ENCODE measurements at places on chromosomes 1 and 21.

DNA sequence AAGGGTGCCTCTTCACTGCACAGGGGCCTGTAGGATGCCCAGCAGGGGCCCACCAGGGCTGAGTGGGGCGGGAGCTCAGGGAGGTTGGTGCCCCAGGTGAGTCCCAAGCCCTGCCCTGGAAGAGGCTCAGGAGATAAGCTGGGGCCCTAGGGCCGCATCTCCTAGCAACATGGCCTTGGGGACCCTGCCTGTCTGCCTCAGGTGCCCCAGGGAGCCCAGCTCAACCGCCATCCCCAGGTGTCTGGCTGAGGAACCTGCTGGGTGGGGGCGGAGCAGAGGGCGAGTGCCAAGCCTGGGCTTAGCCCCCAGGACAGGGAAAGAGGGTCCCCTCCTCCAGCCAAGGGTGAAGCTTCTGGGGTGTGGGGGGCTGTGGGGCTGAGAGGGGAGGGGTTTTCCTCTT lies 54.8 kb downstream of the FOXO6 start:
- no peak for DNase-seq

- no peak for DNase-seq
These were observed 652 bp downstream of the ARL8A start for GRCh38 chr1:202143768-202144401.

DNA sequence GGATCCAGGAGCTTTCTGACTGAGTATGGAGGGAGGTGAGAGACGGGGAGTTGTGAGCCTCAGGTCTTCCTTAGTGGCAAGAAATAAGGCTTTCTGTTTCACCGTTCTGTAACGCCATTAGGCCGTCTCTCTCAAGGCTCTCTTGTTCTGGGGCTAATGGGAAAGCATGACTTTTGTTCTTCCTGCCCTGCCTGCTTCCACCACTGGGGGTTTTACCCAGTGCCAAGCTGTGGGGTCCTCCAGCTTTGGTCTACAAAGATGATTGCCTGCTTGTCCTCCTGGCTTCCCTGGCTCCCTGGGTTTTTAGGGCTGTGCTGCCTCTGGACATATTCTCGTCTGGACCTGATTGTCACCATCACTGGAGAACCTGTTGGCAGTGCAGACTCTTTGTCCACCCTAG lies 74.8 kb upstream of the TINAGL1 start:
- DNase-seq: no peak

- DNase-seq: peak; percentile 25
These were observed 68.1 kb downstream of the RPS6KA1 start for GRCh38 chr1:26597629-26598039.

DNA sequence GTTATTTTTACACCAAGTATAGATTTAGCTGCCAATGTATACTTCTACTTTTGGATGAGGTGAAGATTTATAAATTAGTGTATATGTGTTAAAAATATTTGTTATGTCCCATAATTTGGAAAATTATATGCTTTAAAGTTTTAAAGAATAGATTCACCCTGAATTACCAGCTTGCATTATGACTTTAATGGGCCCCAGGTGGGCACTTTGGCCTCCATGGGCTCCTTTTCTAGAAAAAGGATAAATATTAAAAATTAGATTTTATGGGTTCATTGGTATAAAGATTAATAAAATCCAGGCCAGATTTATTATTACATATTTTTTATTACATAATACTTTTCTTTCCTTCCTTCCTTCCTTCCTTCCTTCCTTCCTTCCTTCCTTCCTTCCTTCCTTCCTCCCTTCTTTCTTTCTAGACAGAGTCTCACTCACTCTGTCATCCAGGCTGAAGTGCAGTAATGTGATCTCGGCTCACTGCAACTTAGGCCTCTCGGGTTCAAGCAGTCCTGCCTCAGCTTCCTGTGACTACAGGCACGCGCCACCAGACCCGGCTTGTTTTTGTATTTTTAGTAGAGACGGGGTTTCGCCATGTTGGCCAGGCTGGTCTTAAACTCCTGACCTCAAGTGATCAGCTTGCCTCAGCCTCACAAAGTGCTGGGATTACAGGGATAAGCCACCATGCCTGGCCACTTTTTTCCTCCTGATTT lies 21.9 kb downstream of the KMO start:
- DNase-seq: no peak

- DNase-seq: no peak
These were observed 75.1 kb upstream of the PTGFRN start for GRCh38 chr1:116834595-116834994.

- DNase-seq: no peak
These were observed 33.1 kb downstream of the TRIM67 start for GRCh38 chr1:231194843-231195516.

DNA sequence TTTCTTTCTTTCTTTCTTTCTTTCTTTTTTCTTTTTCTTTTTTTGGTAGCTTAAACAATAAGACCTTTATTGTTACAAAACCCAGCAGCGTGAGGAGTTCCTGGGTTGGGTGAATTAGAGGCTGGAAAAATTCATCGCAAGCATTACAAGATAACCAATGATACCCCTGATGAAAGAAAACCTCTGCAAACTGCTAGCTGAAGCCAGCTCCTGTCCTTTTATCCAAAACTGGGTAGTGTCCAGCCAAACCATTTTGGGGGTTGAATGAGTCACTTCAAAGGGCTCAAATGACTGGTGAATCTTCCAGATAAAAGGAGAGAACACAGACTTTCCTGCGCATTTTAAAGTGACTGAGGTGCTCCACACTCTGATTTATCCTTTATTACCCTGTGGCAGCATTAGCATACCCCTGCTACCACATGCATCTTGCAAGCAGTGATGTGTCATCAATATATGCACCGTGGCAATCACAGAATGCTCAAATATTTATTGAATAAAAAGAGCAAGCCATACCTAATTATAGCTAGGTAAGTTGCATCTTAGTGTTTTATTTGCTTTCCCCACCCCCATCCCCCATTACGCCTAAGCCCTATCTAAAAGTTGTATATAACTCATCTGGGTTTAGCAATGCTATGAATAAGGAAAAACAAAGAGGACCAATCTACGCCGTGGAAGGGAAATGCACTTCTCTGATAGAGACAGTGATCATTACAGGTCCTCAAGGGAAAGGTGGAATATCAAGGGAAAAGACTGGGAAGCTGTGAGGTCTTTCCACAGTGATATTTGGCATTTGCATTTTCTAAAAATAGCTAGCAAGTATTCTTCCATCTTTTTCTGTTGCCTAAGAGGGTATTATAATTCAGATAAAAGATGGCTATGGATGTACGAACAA lies 32.4 kb upstream of the CEP350 start:
- no peak for DNase-seq

- DNase-seq: no peak
These were observed 22.0 kb downstream of the MRPL37 start for GRCh38 chr1:54221867-54222484.

- DNase-seq: no peak
These were observed 6.0 kb upstream of the PITHD1 start for GRCh38 chr1:23772049-23772853.

GRCh38 chr1:10866321-10867093 lies 70.1 kb upstream of the CASZ1 start:
- no peak for DNase-seq

- DNase-seq: no peak
These were observed 238.2 kb upstream of the MAP1LC3C start for GRCh38 chr1:242237051-242237450.

DNA sequence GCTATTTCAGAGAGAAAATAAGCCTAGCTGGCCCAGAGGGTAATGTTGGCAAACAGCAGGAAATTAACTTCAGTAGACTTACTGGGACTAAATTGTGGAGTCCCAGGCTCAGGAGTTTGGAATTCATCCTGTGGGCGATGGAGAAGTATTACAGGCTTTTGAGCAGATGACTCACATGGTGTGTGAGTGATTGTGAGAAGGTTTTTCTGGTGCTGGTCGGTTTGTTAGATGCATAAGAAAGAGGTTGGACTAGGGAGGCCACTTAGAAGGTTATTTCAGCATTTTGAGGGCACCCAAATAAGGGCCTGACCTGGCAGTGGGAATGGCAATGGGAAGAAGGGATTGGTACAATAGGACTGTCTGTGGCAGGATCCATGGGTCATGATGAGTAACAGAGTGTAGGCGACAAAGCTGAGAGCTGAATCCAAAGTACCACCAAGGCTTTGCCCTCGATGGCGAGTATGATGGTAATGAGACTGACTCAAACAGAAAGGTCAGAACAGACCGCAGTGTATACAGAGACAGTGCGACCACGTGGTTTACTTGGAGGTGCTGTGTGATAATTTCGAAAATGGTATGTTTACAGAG lies 69.2 kb upstream of the KIF26B start:
- DNase-seq: peak; percentile 87

GRCh38 chr1:171798765-171799164 lies 17.3 kb downstream of the METTL13 start:
- no peak for DNase-seq

GRCh38 chr1:155607708-155608107 lies 2.3 kb upstream of the MSTO1 start:
- DNase-seq: no peak

DNA sequence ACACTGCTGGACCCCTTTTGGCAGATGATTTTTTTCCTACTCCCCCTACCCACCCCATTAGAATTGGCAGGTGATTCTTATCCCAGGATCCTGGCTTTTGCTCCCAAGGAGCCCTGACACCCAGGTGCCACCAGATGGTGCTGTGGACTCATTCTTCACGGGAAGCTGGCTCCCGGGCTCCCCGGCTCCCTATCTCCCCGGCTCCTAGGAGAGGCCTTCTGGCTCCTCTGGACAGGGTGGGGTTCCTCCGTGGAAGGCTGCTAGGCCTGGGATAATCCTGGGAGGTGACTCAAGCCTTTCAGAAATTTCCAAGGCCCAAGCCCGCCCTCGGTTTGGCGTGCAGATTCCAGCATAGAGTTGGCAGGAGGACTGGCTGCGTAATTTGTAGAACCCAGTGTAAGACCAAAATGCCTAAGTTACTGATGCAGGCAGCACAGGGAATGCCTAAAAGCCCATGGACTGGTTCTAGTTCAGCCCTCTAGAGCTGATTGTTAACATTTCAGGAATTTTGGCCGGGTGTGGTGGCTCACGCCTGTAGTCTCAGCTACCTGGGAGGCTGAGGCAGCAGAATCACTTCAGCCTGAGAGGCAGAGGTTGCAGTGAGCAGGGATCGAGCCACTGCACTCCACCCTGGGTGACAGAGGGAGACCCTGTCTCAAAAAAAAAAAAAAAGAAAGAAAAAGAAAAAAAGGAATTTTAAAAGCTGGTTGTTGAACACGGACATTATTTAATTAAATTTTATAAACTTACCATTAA lies 6.8 kb upstream of the BSDC1 start:
- peak; percentile 45 for DNase-seq

DNA sequence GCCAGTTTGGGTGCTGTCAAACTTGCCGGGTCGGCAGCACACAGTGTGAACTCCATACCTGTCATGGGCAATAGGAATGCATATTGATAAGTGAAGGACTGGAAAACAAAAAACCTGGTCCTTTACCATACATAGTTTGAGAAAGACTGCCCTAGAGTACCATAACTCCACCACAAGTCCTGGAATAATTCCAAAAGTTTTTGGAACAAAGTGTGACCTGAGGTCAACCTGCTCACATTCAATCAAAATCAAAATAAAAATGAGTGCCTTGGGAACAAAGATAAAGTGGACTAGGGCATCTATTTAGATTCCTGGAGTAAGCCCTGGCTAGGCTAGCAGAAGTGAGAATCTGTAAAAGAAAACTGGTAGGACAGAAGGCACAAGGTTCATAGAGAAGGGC lies 7.6 kb downstream of the PEX19 start:
- no peak for DNase-seq

- no peak for DNase-seq
These were observed 472.3 kb upstream of the ADGRL4 start for GRCh38 chr1:79478728-79479373.

DNA sequence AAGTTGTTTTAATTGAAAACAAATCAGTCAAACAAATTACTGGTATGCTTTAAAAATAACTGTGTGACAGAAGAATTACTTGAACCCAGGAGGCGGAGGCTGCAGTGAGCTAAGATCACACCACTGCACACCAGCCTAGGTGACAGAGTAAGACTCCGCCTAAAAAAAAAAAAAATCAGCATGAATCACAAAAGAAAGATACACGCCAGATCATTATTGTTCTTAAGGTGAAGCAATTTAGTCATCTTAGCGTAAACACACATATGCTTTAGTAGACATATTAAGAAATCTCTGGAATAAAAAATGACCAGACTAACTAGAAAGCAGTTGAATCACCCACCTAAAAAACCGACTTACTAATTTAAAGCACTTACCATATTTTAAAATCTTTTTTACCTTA lies 20.2 kb downstream of the RERE start:
- no peak for DNase-seq

DNA sequence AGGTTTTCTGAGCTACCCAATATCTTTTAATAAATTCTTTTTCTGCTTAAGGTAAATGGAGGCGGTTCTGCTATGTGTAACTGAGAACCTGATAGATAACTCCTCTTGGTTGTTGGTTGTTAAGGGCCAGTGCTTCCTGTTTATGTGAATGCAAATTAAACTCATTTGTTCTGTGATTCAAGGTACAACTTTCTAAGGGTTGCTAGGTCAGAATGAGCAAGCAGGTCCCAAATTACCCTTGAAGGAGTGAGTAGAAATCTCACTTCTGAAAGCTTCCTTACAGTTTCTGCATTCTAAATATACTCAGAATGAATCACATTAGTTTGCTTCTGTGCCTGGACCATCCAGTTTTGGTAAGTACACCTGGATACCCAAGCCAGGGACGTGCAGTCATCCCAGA lies 15.5 kb upstream of the FAM78B start:
- DNase-seq: no peak

DNA sequence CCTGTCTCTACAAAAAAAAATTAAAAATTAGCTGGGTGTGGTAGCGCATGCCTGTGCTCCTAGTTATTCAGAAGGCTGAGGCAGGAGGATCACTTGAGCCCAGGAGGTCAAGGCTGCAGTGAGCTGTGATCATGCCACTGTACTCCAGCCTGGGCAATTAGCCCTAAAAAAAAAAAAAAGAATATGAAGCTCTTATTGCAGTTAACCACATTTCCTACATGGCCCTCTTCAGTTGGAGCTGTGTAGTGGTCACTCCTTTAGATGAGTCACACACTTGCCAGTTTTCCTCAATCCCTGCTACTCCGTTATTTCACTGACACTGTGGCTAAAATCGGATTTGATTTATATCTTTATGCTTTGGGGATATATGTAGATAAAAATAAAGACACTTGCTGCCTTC lies 11.8 kb downstream of the NFYC start:
- no peak for DNase-seq

DNA sequence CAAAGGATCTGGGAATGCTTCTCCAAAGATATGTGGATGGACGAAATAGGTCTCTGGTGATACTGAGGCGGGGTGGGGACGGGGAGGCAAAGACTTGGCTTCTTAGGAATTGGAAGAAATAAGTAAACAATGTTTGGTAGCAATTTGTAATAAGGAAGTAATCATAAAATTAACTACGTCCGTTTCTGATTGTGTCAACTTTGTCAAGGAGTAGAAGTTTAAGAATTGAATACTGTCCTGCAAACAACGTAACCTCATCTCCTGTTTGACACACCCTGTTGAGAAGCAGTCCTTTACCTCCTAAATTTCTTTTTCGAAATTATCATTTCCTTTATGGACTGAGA lies 471 bp downstream of the POLR3C start:
- DNase-seq: no peak

Data from HS-5 (cell line).